ENCODE measurements at places on chromosomes 7 and 10. TPM values are rescaled to one million over a fixed set of nuclear protein-coding genes. Genes with fewer than 3 reads are reported as not detected.

Gene LRRC4
- total RNA-seq: 0.39 TPM

Gene TSC22D4
- total RNA-seq: 21.9 TPM

Gene KIAA1549
- total RNA-seq: 1.4 TPM

Gene TMEM176B
- total RNA-seq: not detected

Gene C10orf67
- not detected for total RNA-seq

Gene UNCX
- not detected for total RNA-seq

Data from articular chondrocyte of knee joint (primary cell).